ENCODE measurements at places on chromosomes 3 and 15. TPM values are rescaled to one million over a fixed set of nuclear protein-coding genes. Genes with fewer than 3 reads are reported as not detected.

SLC28A1 gene
- not detected for total RNA-seq

ZNF774 gene
- 2.1 TPM for total RNA-seq

GOLGA8J gene
- total RNA-seq, result not detected

MUC20 gene
- not detected for total RNA-seq

NDN gene
- total RNA-seq, result 94.7 TPM

PLA2G4E gene
- not detected for total RNA-seq

CLDN1 gene
- total RNA-seq, result 10.4 TPM

KBTBD13 gene
- not detected for total RNA-seq

OR5K2 gene
- total RNA-seq, result not detected

UROC1 gene
- not detected for total RNA-seq

MYLK gene
- total RNA-seq, result 238 TPM

GOLGA6L7 gene
- total RNA-seq, result not detected

TWF2 gene
- 107 TPM for total RNA-seq

RTP1 gene
- total RNA-seq, result not detected

EPHB3 gene
- 3.9 TPM for total RNA-seq

NRG4 gene
- under 0.01 TPM for total RNA-seq

GRIP2 gene
- 0.09 TPM for total RNA-seq

HSPBAP1 gene
- 8.0 TPM for total RNA-seq

CLDN18 gene
- not detected for total RNA-seq

All from smooth muscle cell of the umbilical artery (primary cell).